ENCODE measurements at places on chromosomes 7 and 10.

GRCh38 chr7:150936018-150936417 lies 42.1 kb downstream of the KCNH2 start:
- DNase-seq = no peak

DNA sequence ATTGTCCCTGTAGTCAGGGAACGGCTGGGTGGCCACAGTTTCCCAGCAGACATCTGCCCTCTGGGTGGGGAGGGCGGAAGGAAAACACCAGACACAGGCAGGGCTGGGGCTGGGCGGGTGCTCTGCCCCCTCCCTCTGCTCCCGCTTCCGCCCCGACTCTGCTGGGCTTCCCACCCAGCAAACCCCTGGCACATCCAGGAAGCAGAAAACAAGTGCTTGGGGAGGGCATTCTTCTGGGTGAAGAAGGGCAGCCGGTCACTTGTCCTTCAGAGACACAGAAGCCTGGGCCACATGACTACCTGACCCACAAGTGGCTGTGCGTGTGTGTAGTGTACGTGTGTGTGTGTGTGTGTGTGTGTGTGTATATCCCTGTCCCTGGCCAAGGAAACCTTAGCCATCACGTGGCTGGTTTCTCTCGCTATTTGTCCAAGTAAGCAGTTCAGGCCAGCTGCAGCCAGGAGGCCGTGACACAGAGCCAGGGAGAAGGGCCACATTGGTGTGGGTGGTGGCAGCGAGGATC lies 77.9 kb downstream of the ZMIZ1 start:
- DNase-seq = no peak

DNA sequence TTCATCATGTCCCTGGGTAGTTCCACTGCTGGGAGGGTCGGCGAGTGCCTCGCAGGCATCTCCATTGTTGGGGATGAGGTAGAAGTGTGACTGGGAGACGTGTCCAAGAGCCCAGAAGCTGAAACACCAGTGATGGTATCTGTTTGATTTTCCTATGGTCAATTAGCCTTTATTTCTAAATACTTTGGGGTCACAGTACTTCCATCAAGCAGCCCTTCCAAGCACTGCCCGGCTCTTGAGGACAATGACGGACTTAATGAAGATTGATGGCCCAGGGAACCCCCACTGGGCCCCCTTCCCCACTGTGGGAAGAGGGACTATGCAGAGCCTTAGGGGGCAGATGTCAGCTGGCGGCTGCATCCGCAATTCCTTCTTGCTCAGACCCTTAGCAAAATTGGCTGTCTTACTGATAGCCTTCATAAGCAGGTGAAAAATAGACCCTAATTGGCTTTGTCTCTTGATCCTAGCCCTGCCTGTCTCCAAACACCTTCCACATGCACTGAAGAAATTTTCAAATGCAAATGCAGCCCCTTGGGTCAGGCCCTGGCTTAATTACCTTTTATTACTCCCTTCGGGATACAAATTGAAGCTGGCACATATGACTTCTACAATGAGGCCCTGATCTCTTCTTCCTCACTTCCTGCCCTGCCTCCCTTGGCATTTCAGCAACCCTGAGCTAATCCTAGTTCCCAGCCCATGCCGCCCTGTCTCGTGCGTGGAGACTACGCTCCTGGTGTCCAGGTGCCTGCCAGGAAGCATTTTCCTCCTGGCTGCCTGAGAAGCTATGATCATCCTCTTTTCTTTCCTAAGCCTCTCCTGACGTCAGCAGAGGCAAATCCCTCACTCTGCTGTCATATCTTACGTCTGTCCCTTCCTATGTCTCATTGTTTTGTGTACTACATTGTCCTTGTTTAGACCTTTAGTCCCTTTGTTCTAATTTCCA lies 124.5 kb upstream of the GDF10 start:
- no peak for DNase-seq

GRCh38 chr10:113044016-113044755 lies 94.1 kb downstream of the TCF7L2 start:
- no peak for DNase-seq

DNA sequence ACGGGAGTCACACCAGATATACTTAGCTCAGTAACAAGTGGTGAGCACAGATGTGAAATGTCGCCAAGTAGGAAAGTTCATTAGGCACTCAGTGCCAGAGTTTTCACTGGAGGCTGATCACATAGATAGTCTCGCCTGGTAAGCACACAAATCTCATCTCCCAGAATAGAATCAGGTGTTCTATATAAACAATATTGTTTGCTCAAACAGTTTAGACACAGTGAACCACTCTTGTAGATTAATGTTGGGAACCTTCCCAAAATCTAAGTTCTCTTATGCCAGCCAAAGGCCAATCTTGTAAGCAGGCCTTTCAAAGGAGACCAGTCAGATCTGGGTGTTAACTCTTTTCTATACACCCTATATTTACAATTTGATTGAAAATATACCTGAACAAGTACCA lies 716.5 kb upstream of the GRM3 start:
- no peak for DNase-seq

DNA sequence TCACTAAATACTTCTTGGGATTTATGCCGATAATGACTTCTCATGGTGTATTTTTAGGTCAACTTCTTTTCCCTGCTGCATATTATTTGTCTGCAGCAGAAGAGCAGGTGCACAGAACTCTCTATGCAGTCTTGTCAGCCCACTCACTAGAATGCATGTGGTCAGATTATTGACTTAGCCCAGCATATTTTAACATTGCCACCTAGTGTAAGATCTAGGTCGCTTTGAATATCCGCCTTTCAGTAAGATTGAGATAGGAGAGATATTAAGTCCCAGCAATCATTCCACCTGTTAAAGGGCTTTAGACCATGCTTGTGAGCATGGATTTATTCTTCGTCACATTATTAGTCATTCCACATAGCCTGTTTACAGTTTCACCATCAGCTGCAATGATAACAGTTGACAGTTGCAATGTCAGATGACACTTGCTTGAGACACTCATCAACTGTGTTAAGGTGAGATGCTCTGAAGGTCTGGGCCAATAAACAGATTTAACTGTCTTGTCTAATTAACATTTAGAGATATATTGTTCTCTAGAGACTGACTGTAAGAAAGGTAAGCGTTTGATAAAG lies 491.7 kb downstream of the ARL4A start:
- DNase-seq = peak; percentile 22

- peak; percentile 74 for DNase-seq
Measured at GRCh38 chr10:3757638-3758490, 27.1 kb downstream of the KLF6 start.

- peak; percentile 2 for DNase-seq
Measured at GRCh38 chr10:34102237-34102673, 712.8 kb downstream of the PARD3 start.

DNA sequence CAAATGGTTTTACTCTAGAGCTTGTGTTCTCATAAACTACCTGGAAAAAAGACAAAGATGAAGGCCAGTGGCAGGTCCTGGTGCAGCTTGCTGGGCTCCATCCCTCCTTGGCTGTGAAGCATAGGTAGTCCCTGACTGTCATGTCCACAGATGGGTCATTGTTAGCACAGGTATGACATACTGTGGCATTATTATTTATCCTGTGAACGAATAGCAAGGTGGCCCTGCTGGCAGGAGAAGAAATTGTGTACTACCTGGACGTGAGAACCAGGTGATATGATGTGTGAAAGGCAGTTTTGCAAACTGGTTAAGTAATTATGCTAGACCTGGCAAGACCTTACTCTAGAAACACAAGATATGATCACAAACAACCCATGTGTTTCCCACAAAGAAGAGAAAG lies 63.9 kb downstream of the CCDC71L start:
- DNase-seq = no peak

DNA sequence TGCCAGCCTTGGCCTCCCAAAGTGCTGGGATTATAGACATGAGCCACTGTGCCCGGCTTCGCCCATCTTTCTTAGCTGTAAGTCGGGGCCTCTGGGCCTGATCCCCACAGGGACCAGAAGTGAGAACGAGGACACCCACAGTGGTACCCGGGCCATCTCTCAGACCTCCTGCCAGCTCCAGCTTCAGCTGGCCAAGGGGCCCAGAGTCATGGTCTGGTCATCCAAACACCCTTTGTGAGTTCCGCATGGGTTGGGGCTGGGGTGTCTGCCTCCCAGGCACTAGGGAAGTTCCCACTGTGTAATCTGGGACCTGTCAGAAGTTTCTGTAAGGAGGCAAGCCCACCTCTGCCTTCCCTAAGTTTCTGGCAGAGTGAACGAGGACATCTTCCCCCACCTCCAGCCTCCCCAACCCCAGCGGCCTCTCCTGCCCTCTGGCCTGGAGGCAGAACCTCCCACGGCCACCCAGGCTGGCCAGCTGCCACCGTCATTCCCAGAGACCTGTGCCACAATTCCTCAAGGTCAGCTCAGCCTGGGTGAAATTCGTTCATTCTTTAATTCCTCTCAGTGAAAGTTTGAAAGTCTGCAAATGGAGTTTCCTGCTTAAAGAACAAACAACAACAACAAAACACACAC lies 19.5 kb upstream of the FOXL3 start:
- DNase-seq = no peak
